ENCODE measurements at places on chromosomes 1 and 21.

DNA sequence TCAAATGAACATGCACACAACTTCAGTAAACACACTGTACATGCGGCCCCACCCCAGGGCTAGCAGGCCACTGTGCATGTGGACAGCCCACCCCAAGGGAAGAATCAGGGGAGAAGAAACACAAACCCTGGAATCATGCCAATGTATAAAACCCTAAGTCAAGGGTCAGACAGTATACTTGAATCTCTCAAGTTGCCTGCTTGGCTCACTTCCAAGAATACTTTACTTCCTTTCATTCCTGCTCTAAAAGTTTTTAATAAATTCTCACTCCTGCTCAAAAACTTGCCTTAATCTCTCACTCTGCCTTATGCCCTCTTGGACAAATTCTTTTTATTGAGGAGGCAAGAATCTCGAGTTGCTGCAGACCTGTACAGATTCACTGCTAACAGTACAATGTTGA is 231.2 kb upstream of the CACYBP start:
- DNase-seq = no peak

DNA sequence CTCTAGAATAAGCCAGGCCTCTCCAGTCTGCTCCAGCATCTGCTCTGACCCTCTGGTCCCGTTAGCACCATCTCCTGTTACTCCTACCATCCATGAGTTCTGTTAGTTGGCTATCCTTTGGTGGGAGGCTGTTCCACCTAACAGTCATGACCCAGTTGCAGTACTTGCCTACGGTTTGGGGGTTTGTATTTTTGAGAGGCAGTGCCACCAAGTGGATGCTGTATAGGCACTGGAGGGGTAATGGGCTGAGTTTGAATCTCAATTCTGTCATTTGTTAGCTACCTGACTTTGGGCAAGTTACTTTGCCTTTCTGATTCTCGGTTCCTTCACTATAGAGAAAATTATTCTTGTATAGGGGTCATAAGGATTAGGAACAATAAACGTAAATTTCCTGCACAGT is 12.1 kb upstream of the C8B start:
- DNase-seq = no peak

- DNase-seq = no peak
Observed at GRCh38 chr1:206725109-206725963, 40.6 kb downstream of the MAPKAPK2 start.

GRCh38 chr1:44483089-44483874 is 78.2 kb downstream of the RNF220 start:
- no peak for DNase-seq

DNA sequence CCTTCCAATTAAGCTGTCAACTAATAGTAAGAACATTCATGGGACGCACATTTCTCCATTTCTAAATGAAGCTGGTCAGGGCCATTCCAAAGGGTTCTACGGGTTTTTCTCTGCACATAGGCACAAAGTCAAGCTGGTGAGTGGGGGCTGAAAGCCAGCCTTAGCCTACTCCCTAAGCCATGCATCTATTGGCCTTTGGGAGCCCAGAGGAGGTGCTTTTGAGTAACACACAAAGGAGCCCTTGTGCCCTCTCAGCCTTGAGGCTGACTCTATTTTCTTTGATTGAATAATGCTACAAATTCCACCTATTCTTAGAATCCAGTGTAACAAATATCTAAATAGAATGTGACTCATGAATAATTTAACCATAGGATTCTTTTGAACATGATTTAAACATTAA is 73.6 kb downstream of the RGS13 start:
- no peak for DNase-seq

- DNase-seq = no peak
Observed at GRCh38 chr1:217620814-217621213, 10.1 kb downstream of the GPATCH2 start.

DNA sequence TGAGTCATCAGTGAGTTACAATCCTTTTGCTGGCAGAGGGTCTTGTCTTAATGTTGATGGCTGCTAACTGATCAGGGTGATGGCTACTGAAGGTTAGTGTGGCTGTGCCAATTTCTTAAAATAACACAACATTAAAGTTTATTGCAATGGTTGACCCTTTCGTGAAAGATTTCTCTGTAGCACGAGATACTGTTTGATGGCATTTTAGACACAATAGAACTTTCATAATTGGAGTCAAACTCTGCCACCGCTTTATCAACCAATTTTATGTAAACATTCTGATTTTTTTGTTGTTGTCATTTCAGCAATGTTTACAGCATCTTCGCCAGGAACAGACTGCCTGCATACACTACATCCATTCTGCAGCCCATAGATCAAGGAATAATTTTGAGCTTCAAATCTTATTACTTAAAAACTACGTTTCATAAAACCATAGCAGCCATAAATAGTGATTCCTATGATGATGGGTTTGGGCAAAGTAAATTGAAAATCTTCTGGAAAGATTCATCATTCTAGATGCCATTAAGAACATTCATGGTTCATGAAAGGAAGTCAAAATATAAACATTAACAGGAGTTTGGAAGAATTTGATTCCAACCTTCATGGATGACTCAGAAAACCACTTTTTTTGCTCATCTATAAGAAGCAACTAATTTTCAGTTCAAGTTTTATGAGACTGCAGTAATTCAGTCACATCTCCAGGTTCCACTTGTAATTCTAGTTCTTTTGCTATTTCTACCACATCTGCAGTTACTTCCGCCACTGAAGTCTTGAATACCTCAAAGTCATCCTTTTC is 85.9 kb downstream of the TYW3 start:
- DNase-seq = no peak

DNA sequence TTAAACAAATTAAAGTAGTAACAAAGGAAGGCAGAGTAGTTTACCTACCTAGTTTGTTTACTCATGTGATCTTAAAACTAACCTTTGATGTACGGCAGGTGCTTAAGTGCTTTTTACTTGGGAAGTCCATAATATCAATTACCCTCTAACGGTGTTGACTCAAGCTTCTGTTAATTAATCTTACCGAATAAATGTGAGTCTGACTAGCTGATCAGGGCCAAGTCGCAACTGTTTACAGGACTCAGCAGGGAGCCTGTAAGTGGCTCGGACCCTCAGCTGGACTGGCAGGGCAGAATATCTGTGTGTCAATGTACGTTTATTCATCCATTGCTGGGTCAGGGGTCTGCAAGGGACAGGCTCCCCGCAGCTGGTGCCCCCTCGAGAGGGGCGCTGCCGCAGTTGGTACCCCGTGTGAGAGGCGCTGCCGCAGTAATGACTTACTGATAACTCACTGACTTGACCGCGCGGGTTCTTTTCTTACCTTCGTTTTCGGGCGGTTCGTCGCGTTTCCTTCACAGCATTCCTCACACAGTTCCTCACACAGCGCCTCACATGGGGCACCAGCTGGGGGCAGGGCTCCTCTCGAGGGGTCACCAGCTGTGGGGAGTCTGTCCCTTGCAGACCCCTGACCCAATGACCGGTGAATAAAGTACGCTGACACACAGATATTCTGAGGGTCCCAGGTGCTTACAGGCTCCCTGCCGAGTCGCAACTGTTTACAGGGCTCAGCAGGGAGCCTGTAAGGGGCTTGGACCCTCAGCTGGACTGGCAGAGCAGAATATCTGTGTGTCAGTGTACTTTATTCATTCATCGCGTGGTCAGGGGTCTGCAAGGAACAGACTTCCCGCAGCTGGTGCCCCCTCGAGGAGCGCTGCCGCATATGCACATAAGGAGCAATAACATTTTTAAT is 3.0 kb downstream of the FMO1 start:
- DNase-seq = no peak

DNA sequence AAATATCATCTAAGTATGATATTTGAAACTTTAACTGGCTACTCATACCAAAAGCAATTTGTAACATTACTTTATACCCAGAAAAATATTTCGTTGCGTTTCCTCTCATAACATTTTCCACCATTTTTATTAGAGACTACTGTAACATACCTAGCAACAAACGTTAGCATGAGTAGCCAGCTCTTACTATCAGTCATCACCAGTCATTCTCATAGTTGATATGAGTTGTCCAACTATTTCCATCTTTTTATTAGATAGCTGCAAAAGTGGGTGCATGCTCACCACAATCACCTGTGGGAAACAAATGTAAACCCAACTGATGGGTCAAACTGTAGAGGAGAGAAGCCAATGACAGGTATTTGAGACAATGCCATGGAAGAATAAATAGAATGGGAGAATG is 114.6 kb downstream of the AKT3 start:
- DNase-seq = no peak

- DNase-seq = no peak
Observed at GRCh38 chr1:159929155-159930051, 4.1 kb upstream of the TAGLN2 start.

DNA sequence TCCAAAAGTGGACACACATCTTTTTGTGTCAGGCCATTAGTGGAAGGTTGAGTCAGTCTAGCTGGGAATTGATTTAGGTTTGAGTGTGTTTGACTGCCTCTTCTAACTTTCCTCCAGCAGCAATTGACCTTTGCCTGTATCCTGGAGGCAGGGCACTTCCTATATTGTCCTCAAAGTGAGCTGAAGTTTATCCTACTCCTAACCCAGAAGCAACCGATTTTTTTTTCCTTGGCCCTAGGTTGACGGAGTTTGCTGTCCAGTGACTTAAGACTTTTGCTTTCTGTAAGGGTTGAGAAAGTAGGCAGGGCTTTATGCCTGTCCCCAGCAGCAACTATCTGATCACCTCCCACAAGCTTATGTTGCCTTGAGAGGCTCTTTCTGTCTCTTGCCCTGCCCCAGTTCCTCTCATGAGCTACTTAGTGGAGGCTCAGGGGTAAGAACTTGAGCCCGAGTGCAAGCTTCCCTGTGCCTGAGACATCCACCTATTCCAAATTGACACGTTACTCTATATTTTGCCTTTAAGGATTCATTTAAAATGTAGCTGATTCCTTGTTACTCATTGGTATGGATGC is 30.9 kb downstream of the SLC35F3 start:
- DNase-seq = no peak

DNA sequence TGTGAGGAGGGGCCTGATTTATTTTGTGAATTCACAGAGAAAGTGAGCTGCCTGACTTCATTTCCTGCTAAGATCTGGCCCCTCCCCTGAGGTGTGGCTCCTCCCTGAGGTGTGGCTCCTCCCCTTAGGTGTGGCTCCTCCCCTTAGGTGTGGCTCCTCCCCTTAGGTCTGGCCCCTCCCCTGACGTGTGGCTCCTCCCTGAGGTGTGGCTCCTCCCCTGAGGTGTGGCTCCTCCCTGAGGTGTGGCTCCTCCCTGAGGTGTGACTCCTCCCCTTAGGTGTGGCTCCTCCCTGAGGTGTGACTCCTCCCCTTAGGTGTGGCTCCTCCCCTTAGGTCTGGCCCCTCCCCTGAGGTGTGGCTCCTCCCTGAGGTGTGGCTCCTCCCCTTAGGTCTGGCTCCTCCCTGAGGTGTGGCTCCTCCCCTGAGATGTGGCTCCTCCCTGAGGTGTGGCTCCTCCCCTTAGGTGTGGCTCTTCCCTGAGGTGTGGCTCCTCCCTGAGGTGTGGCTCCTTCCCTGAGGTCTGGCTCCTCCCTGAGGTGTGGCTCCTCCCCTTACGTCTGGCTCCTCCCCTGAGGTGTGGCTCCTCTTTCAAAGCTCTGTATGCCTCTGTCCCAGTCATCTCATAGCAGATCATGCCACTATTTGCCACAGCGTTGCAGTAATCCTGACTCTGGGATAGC is 26.9 kb upstream of the LRRC3 start:
- DNase-seq = no peak

- DNase-seq = no peak
Observed at GRCh38 chr21:26840912-26841311, 4.3 kb downstream of the ADAMTS1 start.

Measured in cerebellar nuclear complex (tissue), 1 donor.